ENCODE measurements at places on chromosomes 2 and 18.

DNA sequence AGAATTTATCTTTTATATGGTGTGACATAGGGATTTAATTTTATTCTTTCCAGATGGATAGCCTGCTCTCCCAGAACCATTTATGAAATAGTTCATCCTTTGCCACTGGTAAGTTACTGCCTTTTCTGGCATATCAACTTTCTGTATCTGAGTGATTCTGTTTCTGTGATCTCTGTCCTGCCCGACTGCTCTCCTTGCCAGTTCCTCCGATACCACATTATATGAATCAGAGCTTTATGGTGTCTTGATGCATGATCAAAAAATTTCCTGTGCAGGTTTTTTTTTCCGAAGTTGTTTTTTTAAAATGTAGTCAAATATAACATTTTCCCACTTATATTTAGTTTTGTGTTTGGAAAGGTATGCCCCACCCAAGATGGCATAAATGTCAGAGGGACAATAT, 242.5 kb downstream of the CYP26B1 start:
- no peak for DNase-seq

- DNase-seq = no peak
Observed at GRCh38 chr2:112256654-112257053, 1.8 kb upstream of the ZC3H8 start.

GRCh38 chr2:67642961-67643360, 245.8 kb downstream of the ETAA1 start:
- DNase-seq = no peak

DNA sequence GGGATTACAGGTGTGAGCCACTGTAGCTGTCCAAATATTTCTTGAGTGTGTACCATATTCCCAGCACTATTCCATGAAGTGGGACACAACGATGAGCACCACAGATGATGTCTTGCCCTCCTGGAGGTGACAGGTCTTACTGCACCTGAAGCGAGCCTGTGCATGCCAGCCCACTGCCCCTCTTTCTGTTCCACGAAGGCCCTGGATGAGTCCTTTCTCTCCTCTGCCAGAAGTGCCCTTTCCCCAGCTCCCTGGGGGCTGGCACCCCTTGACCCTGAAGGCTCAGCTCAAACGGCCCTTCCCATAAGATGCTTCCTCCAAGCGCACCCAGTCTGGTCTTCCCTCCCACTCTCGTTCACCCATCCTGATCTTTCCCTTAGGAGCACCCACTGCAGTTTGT, 5.5 kb downstream of the ATP6V1B1 start:
- no peak for DNase-seq

DNA sequence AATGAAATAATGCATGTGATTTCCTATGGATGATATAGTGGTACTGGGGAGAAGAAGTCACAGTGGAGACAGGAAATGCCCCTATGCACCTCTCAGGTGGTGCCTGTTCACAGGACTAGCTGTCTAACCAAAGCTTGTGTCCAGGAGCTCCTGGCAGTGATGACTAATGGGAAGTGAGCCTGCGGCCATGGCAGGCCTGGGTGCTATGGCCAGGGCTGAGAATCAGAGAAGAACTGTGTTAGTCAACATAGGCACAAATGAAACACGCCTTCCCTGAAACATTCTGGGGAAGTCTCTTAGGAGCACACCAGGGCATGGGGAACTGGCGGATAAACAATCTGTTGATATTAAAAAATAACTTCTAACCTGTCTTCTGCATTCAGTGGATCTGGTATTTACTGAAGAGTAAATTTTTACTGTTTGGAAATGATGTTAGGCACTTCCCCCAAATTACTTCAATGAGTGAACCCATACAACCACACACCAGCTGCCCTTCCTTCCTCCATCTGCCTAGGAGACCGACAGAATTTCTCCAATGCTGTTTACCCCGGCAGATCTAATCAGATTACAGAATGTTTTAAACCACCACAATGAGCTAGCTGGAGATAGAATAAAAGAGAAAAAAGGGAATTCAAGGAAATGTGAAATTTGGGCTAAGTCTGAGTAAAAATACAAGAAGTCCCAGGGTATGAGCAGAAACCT, 67.4 kb downstream of the MEP1B start:
- DNase-seq = no peak

DNA sequence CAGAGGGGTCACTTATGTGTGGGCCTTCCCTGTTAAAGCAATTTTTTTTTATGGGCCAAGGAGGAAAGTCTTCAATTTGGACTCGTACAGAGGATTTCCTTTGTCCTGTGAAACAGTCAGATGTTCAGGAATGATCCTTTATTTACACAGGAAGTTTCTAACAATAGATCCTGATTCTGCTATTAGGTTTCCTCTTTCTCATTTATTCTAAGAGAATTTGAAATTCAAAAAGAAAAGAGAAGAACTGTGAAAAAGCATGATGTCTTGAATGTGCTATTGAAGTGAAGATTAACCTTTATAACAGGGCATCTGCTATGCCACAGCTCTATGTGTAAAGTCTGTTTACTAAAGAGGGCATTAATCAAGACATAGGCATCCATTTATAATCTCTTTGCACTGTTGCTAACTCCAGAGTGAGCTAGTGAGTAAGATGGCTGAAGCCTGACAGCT, 105.3 kb upstream of the FAM98A start:
- DNase-seq = no peak

- no peak for DNase-seq
Observed at GRCh38 chr2:203492965-203493364, 42.1 kb downstream of the RAPH1 start.

DNA sequence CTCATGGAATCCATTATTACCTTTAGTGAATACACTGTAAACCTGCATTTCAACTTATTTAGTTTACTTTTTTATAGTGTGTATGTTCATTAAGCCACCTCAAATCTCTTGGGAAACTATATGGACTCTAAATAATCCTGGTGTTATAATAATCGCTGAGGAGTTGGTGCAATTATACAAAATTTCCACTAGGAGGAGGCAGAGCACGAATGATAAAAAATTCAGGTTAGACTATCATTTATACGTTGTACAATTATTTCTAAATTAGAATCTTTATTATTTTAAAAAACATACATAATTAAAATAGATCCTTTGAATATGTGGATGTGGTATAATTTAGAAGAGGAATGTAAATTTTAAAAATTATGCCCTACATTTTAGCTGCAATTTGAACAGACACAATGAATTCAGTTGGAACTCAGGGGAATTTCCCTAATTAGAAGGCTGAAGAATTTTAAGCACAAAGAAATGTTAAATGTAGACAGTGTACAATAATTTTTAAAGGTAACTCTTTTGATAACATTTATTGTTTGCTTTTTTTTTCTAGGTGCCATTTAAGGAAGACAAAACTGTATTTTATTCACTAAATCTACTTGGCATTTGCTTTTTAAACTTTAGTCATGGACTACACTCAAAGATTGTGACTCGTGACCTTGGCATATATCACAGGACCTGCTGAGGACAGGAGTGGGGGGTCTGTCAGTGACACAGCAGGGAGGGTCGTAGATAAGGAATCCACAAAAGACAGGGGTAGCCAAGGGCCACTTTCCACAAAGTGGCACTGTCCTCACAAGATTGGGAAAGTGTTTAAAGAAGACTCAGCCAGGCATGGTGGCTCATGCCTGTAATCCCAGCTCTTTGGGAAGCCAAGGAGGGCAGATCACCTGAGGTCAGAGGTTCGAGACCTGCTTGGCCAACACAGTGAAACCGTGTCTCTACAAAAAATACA, 45.5 kb downstream of the RAB12 start:
- no peak for DNase-seq

DNA sequence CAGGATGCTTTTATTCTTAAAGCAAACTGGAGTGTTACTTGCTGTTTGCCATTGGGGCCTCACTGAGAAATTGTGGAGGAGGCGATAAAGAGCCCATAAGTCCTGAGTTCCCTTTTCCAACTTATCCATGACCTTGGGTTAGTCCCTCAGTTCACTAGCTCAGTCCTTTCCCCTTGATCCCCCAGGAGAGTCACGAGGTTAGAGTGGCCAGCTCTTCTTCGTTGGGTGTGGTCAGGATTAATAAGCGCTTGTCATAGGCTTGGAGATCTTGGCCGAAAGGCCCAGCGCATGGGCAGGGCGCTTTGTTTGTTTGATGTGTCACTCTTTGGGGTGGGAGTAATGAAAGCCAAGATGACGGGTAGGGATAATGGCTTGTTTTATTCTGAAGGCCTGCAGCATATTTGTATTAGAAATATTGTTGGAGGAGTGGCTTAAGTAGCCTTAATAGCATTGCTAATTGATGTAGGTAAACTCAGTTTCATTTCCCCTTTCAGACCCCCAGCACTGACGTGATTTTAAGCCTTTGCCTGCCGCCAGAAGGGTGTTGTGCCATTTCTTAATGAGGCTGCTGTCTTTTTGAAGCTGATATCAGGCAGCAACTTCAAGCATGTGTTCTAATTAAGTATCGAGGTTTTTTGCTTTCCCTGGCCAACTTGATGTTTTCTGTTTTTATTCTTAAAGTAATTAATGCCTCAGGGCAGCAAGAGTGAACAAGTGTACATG, 15.7 kb downstream of the GRHL1 start:
- no peak for DNase-seq

DNA sequence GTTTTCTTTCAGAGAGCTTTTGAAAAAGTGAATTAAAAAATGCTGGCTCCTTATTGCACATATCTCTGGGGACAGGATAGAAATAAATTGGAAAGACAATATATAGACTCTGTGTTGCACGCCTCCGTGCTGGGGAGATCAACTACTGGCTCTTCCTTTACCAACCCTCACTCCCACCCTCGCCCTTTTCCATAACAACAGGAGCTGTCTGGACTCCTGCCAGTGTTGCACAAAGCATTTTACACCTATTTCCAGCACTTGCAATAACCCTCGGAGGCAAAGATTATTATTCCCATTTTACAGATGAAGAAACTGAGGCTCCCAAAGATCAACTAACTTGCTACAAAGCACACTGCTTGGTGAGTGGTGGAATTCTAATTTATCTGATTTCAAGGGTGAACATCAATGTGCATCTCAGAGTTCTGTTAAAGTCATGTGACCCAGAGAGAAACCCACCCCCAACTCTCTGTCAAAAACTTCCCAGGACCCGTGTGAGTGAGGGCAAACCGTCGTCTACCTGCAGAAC, 4.2 kb downstream of the CREG2 start:
- no peak for DNase-seq

DNA sequence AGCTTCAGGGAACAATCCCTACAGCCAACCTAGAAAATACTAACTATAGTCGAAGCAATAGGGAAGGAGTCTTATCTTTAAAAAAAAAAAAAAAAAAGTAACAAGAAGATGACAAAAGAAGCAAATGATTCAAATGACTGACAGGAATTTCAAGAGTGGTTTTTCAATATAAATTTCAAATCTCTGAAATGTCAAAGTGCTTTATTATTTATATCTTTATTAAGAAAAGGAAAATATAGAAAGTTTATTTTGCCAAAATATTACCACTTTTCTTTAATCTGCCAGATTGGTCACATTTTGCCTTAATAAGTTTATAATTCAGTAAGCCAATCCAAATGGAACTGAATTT, 63.5 kb upstream of the HNRNPA3 start:
- no peak for DNase-seq

GRCh38 chr2:48414980-48415835, 114.7 kb upstream of the STON1 start:
- no peak for DNase-seq

All from HS-5 (cell line).